ENCODE measurements at places on chromosomes 3 and 15. TPM values are rescaled to one million over a fixed set of nuclear protein-coding genes. Genes with fewer than 3 reads are reported as not detected.

Gene SHC4
- 0.20 TPM for polyA plus RNA-seq

Gene CACNA1D
- 0.55 TPM for polyA plus RNA-seq

Gene SRPRB
- 11.5 TPM for polyA plus RNA-seq

Gene ZDHHC23
- 2.3 TPM for polyA plus RNA-seq

Gene ATP13A4
- polyA plus RNA-seq, result 0.24 TPM

Measured in spleen (tissue), 13 donors.